ENCODE measurements at places on chromosomes 1 and 21. TPM values are rescaled to one million over a fixed set of nuclear protein-coding genes. Genes with fewer than 3 reads are reported as not detected.

The TP73 gene
- total RNA-seq, result 0.58 TPM

- peaks cover 26% of the 10 kb centered on the region for H3K27me3 ChIP-seq
- no peak overlapping the region for H3K4me3 ChIP-seq
- H3K36me3 ChIP-seq, result no peaks in the 10 kb centered on the region
- H3K4me1 ChIP-seq, result no peaks in the 10 kb centered on the region
These were observed 105.0 kb upstream of the PGBD5 start for GRCh38 chr1:230531103-230531502.

DNA sequence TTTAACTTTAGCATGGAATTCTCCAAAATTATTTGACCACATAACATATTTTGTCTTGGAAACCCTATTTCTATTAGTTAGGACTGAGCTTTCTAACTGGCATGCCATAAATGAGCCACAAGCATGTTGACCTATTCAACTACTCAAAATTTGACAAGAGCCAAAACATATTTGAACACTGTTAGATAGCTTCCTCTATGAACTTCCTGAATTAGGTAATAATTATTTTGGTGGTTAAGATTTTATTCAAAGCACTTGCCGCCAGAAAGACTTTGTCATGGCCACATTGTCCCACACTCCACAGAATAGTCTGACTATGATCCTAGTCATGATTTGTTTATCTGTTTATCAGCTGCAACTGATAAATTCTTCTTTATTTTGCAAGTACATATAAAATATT lies 23.1 kb upstream of the CTPS1 start:
- DNase-seq, result no peak
- H3K36me3 ChIP-seq, result no peaks in the 10 kb centered on the region
- H3K4me3 ChIP-seq, result no peak overlapping the region
- H3K27me3 ChIP-seq, result peaks cover 25% of the 10 kb centered on the region

The KIAA1614 gene
- total RNA-seq, result 0.08 TPM
